ENCODE measurements at places on chromosomes 3 and 15.
A peak's percentile ranks its signal among the peaks of the same experiment; 100 is the strongest.

GRCh38 chr3:29822071-29822470 lies 541.2 kb downstream of the RBMS3 start:
- peak; percentile 13 for DNase-seq

DNA sequence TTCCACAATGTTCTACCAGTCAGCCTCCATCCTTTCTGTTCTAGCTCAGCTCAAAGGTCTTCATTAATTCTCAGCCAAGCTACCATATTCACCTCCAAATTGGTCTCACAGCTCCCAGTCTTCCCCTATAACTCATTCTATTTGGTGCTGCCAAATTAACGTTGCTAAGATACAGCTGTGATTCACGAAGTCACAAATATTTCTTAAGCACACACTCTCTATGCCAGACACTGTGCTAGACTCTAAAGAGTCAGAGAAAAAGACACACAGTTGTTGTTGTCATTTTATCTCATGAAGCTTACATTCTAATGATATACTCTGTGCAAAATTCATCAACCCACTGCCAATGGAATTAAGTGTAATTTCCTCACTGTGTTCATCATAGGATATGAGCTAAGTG lies 102.8 kb downstream of the FRMD5 start:
- DNase-seq = no peak

- DNase-seq = peak; percentile 93
Measured at GRCh38 chr3:127074900-127075360, 92.0 kb downstream of the PLXNA1 start.

DNA sequence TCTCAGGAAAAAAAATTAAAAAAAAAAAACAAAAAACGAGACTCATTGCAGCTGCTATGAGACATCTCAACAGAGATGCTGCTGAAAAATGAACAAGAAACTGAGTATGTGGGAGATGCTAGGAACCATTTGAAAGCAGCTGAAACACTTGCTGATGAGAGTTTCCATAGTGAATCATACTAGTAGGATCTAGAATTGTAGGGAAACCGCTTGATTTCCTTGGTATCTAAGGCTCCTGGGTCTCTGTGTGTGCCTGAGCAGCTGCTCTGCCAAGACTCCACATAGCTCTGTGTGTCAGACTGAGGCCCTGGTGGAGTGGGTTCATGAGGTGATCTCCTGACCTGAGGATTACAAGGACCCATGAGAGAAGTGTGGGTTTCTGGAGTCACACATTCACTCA lies 313.4 kb upstream of the NECTIN3 start:
- no peak for DNase-seq

- no peak for DNase-seq
Measured at GRCh38 chr3:185270262-185270955, 16.6 kb upstream of the EHHADH start.

GRCh38 chr3:100106531-100107141 lies 7.7 kb downstream of the FILIP1L start:
- DNase-seq = no peak

DNA sequence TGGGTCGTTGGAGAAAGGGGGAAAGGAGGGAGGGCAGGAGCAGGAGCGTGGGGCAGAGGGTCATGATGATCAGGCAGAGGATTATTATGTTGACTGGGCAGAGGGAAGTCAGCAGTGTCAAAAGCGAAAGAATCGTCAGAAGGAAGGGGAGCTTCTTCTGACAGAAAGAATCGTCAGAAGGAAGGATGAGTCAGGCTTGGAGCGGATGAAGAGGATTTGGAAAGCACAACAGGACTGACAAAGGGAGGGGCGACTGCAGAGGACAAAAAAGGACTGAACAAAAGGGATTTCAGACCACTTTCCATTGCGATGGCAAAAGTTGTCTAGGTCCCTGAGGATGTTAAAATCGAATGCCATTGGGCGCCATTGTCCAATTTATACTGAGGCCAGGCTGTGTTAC lies 1053.5 kb downstream of the SI start:
- DNase-seq = no peak

GRCh38 chr3:12737833-12738232 lies 21.2 kb downstream of the TMEM40 start:
- no peak for DNase-seq

GRCh38 chr3:81886081-81886480 lies 124.6 kb upstream of the GBE1 start:
- DNase-seq = no peak

GRCh38 chr3:43413676-43414368 lies 127.5 kb downstream of the SNRK start:
- DNase-seq = no peak

GRCh38 chr3:64974401-64974800 lies 286.6 kb upstream of the ADAMTS9 start:
- no peak for DNase-seq

DNA sequence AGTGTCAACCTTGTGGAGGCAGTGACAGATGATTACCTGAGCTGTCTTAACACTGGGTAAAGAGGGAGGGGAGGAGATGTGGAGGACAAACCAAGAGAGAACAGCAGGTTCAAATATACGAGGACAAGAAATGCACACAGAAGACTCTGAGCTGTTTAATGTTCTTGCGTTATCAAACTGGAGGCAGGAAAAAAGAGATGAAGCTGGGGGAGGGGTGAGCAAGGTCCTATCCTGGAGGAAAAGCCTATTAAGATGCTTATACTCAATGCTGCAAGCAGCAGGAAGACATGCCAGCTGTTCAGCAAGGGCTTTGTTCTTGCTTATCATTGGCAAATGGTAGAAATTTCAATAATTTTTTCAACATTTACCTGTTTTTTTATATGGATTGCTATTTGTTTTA lies 345.7 kb upstream of the TRIM42 start:
- DNase-seq = no peak

DNA sequence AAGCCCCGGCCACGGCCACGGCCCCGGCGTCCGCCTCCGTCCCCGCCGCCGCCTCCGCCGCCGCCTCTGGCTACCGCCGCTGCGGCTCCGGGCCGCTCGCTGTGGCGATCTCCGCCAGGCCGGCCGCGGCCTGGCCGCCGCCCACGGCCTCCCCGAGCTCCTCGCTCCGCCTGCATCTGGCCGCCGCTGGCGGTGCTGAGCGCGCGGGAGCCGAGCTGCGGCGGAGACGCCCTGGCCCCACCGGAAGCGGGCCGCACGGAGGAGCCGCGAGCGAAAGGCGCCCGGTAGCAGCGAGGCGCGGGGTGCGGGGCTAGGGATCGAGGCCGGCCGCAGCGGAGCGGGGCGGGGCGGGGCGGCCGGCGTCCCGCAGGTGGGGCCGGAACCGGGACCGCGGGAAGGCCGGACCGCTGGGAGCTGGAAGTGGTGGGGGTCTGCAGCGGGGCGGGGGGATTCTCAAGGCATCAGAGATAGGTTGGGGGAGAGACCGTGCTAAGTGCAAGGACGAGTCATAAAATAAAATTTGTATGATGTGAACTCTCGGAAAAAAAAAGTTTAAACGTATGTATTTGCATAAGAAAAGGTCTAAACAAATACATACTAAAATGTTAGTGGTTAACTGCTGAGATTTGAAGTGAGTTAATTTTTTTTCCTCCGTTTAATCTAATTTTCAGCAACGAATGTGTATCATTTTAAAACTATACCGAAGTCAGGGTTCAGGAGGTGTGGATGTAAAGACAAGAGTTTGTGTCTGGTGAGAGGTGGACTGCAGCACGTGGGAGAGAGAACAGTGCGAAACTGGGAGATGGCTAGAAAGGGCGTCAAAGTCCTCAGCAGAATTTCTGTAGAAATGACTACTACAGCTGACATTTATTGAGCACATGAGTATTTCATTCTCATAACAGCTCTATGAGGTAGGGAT lies at the start of gene AVEN:
AVEN (minus strand) TSS at position 334 of the 919 bp plus-strand sequence; CDS start at position 176, 158 bp downstream.
- DNase-seq = no peak

GRCh38 chr3:142897807-142898206 lies 8.9 kb upstream of the PCOLCE2 start:
- DNase-seq = no peak

GRCh38 chr3:195172039-195172684 lies 98.8 kb downstream of the XXYLT1 start:
- no peak for DNase-seq

DNA sequence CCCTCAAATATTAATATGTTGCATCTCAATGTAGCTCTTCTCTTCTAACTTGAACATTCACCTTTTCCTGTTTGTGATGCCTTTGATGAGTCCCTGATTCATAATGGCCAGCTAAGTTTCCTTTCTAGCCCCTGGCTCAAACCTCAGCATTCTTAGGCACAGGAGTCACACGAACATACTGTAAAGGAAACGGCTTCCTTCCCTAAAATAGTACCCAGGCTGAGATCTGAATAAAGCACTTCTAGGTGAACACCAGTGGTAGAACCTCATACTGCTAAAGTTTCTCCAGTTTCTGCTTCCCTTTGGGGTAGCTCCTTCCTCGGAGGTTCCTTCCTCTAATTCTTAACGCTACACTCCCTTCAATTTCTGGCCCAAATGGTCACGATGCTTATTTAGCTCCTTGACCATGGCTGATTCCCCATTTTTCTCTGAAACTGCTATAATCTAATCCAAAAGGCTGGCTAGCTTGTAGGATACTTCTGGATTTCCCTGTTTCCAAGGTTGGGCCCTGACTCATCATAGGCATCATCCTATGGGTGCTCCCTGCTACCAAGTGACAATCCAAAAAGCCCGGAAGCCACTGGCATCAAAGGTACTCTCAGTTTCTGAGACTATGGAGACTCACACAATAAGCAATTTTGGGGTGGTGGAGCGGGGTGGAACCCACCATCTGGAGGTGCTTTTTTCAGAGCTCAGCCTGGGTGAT lies 2.4 kb downstream of the ANAPC13 start:
- DNase-seq = peak; percentile 42

GRCh38 chr15:91865950-91866349 lies 12.4 kb downstream of the SLCO3A1 start:
- no peak for DNase-seq

GRCh38 chr3:158711886-158712285 lies 20.4 kb downstream of the RARRES1 start:
- DNase-seq = no peak

DNA sequence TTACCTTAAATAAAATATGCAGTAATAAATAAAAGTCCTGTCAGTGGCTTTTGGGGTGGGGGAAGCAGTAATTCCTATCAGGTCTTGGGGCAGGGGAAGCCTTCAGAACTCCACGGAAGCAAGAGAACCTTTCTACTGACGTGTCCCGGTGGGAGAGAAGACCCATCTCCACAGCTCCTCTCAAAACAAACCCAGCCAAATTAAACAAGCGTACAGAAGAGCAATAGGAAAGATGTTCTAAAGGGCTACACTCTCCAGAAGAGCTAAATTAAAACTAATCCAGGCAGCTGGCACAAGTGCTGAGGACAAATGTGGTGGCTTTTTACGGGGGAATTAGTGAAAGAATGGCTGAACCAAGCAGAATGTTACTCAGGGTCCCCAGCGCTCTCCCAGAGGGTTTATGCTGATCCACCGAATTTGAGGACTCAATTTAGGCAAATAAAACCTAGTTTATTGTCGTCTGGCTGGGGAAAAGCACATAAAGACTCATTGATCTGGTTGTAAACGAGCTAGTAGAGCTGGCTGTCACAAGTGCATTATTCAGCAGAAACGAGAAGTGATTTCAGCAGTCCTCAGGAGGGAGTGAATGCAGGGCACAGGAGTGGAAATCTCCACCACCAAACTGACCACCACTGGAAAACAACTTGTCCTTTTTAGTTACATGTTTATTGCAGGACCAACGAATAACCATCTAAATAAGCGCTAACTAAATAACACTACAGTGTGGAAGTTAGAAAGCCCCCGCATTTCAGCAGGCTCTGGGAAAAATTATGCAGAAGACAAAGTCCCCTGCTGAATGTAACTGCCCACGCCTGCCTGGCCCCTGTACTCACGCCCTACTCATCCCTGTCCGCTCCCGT lies 13.5 kb downstream of the BFSP2 start:
- no peak for DNase-seq

GRCh38 chr3:107133891-107134290 lies 243.3 kb upstream of the CCDC54 start:
- DNase-seq = no peak

- peak; percentile 86 for DNase-seq
Measured at GRCh38 chr3:117553461-117553860, 843.9 kb downstream of the TUSC7 start.

DNA sequence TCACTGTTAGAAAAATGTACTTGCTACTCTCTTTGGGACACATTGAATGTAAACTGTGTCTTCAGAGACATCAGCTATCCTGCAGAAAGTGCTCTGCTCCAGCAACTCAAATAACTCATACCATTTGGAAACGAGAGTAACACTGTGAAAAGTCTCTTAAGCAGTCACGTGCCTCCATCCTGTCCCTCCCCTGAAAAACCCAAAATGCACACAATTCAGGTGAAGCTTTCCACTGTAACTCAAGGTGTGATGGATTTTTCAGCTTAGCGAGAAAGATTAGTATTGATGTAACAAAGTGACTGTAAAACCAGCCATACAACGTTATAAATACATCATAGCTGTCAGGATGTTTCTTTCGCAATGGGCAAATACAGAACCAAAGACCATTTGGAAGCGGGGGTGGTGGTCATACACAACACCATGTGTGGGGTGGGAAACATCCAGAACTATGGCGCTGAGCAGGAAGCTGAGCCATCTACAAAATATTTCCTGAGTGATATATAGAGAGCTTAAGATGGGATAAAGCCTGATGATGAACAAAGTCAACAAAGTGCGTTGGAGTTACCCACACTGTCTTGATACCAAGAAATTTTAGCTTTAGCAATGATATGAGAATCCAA lies 332.3 kb downstream of the FOXP1 start:
- DNase-seq = peak; percentile 44

DNA sequence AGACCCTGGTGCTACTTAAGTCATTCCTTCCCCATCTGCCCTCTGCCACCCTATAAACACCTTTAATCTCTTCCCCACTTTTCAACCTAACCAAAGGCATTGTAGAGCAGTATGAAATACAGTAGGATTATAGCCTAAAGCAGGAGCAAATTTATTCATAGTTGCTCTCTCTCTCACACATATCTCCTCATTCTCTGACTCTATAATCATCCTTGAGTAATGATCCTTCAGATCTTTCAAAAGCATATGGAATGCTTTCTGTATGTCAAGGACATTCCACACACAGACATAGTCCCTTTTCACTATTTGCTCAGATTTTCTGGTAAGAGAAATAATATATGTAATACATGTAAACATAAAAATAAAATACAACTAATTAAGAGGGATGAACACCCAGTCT lies 54.1 kb downstream of the TRPC1 start:
- no peak for DNase-seq

GRCh38 chr3:4340077-4340410 lies 36.9 kb downstream of the SETMAR start:
- DNase-seq = no peak

DNA sequence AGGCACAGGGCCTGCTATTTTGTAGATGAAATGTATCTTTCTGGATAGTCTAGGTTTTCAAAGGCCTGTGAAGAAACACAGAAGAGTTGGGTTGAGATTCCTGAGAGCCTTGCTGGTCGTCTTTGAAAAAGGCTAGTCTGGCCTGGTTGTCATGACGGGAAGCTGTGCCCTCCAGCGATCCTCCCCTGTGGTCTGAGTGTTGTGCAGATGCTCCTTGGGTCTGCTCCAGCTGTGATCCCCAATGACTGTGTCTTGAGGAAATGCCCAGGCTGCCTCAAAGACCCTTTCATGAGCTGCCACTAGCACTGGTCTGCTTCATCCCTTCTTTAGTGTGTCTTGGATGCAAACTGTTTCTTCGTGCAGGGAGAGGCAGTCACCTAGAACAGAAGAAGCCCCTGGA lies 111.0 kb upstream of the SYNPR start:
- DNase-seq = no peak
